Activated CD8-positive, alpha-beta memory T cell treated with anti-CD3 and anti-CD28 coated beads for 48 hours (primary cell): ENCODE measurements at places on chromosomes 11 and 22.

DNA sequence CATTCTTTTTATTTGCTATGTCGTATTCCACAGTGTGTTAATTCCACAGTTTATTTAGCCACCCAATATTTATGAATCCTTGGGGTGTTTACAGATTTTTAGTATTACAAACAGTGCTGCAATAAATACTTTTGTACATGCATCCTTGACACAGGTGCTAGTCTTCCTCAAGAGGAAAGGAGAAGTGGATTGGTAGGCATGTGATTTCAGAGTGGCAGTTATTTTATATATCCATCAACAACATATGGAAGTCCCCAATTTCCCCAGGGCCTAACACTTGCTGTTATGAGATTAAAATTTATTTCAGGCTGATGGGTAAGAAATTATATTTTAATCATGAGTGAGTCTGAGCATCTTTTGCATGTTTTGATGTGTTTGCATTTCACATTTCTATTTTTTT is 17.9 kb downstream of the TRIM44 start:
- DNase-seq, result no peak

GRCh38 chr11:64372802-64373597 is 14.0 kb downstream of the RPS6KA4 start:
- DNase-seq, result no peak

DNA sequence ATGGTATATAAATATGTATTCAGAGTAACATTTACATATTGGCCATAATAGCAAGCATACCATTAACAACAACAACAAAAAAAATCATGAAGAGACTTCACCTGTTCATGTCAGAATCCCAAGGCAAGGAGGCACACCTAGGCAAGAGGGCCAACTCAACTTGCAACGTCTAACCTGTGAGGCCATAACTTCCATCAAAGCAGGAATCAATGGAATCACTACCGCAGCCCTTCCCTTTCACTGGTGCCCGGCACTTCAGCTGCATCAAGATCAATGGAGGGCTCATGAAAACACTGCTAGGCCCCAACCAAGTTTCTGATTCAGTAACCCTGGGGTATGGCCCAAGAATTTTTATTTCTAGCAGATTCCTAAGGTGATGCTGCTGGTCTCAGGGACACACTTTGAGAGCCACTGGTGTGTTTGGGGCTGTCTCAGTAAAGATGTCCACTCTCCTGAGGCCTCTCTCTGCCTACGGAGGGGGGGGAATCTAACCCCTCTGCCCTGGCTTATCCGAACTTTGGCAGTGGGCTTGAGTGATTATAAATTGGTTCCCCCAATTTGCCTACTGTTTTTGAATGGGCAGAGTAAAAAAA is 8.0 kb downstream of the ZFTA start:
- no peak for DNase-seq

- DNase-seq, result no peak
Measured at GRCh38 chr11:35146074-35146521, 7.1 kb downstream of the CD44 start.

DNA sequence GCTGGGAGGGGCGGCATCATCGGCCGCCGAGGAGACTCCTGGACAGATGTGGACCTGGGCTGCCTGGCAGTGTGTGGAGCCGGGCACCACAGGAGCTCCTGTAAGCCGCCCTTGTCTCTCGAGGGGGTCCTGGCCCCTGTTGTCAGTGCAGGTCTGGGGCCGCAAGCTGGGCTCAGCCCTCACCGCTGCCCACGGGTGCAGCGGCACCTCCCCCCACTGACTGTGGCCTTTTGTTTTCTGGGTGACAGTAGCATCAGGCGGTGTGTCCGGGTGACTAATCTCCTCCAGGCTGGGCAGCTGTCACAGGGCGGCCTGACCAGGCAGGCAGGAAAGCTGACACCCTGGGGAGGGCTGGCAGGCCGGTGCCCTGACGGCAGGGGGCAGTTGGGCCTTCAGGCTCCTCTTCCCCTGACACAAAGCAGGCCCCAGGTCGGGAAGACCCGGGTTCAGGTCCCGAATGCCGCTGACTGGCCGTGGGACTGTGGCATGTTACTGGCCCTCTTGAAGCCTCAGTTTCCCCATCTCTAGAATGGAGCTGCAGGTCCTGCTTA is 16.3 kb downstream of the DGKZ start:
- DNase-seq, result no peak

DNA sequence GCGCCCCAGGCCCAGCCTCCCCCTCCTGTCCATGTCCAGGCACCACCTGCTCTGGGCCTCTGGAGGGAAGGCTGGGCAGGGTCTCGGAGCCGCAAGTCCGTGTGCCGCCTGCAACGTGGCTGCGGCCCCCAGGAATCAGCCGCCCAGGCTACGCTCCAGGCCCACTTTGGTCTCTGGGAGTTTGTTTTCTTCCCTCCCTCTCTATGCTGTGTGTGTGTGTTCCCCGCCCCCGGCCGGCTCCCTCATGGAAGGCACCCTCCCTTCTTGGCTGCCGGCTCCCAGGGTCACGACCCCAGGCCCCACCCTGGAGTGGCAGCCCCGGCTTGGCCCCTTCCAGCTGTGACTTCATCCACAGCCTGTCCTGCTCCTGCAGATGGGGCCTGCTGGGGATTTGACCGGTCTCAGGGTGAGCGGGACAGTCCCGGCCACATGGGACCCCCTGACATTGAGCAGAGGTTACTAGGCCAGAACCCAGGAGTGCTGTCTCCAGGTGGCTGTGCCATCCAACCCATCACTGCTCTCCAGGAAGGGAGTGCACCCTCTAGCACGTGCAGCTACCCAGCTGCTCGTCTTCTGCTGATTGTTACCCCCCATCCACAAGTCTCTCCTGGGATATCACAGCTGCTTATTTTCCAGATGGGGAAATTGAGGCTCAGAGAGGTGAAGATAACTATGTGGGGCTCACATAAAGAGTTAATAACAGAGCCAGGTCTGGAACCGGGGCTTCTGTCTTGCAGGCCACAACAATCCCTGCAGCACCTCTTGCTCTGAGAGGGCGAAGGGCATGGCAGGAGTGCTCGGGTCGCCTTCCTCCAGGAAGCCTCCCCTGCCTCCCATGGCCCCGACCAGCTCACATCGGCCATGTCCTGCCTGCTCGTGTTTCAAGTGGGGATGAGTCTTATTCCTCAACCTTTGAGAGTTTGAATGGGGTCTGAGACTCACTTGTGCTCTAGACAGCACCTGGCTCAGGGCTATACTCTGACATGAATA is 2.8 kb upstream of the LIF start:
- DNase-seq, result no peak

- no peak for DNase-seq
Measured at GRCh38 chr22:31650391-31650790, 11.6 kb downstream of the PISD start.

DNA sequence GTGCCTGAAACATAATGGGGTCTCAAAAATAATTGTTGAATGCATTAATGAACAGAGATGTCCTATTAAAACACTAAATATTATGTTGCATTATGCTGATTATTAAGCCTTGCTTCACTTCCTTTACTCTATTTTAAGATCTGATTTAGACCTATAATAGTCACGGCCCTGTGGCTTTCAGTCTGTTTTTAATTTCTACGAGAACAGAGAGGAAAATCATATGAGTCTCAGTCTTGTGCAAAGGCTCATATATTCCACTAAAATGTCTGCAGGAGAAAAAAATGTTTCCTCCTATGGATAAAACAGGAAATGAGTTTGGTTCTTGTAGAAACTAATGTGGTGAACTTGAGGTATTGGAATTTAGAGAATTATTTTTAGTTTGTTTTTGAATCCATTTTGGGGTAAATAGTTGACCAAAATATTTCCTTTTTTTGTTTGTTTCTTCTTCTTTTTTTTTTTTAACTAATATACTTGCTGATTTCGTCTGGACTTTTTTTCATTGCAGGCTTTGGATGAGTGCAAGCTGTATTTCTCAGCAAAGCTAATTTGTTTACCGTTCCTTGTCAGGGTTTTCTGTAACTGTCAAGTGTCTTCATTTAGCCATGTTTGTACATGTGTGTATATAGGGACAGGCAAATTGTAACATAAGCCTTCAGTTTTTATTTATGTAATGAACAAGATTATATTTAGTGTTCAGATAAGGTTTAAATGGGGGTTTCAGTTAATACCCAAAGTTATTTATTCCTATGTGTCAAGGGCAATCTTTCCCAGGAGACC is 139.1 kb upstream of the DDI1 start:
- no peak for DNase-seq

GRCh38 chr22:36344106-36344827 is 43.5 kb downstream of the MYH9 start:
- DNase-seq, result no peak

GRCh38 chr11:34198523-34198922 is 93.1 kb downstream of the NAT10 start:
- DNase-seq, result no peak

DNA sequence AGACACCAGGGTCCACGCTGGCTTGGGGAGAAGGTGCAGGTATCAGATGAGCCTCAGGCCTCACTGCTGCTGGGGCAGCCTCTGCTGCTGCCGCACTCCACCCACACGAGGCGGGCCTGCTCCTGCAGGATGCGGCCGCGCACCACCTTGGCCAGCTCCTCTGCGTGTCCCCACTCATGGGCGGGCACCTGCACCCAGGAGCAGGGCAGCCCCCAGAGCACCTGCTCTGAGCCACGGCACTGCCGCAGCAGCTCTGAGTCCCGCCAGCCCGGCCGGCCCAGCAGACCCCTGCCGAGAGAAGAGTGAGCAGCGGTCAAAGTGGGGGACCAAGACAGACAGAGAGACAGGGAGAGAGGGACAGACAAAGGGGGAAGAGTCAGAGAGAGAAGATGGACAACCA is 4.9 kb upstream of the MFNG start:
- DNase-seq, result no peak

GRCh38 chr11:45577752-45578151 is 87.7 kb downstream of the CHST1 start:
- no peak for DNase-seq

GRCh38 chr11:67177399-67178281 is 58.6 kb downstream of the KDM2A start:
- no peak for DNase-seq

DNA sequence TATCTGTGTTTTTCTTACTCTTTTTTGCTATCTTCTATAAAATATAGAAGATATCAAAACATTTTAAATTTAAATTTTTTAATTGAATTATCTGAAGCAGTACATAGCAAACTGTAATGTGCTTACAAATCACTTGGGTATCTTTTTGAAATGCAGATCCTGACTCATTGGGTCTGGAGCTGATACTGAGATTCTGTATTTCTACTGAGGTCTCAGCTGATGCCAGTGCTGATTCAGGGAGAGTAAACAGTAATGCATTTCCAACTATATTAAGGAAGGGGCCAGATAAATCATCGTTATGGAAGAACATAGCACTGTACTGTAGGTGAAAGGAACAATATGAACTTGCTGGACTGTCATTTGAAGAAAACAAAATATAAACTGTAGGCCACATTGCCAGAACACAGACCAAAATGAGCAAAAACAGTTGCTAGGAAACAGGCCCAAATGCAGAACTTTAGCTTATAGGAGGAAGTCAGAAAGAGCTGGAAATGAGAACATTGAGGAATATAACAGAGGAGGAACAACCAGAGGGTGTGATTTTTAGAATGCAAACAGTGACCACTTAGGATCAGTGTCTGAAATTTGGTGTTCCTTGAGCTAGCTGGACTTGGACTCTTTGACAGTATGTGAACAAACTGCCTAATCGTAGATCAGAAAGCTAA is 3.3 kb downstream of the ARL14EP start:
- no peak for DNase-seq

GRCh38 chr11:64649291-64649697 is 58.3 kb downstream of the SLC22A12 start:
- DNase-seq, result no peak

- DNase-seq, result no peak
Measured at GRCh38 chr22:30869667-30870395, 98.7 kb downstream of the MORC2 start.

DNA sequence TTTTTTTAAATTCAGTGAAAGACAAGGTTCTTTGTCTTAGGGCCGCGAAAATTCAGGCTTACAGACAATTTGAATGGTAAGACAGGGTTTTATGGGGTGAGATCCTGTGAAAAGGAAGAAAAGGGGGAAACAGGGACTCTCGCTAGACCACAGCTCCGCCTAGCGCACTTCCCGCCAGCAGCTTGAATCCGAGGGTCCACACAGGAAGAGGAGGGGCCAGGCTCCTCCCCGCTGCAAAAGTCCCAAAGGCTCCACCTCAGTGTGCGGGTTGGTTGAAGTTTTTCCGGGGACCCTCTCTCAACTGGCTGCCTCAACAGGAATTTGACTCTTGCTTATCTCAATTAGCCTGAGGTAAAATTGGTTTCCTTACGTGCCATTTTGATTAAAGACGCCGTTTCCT is 950.9 kb upstream of the CNTN5 start:
- no peak for DNase-seq

GRCh38 chr11:32874132-32874531 is 18.5 kb upstream of the QSER1 start:
- no peak for DNase-seq

DNA sequence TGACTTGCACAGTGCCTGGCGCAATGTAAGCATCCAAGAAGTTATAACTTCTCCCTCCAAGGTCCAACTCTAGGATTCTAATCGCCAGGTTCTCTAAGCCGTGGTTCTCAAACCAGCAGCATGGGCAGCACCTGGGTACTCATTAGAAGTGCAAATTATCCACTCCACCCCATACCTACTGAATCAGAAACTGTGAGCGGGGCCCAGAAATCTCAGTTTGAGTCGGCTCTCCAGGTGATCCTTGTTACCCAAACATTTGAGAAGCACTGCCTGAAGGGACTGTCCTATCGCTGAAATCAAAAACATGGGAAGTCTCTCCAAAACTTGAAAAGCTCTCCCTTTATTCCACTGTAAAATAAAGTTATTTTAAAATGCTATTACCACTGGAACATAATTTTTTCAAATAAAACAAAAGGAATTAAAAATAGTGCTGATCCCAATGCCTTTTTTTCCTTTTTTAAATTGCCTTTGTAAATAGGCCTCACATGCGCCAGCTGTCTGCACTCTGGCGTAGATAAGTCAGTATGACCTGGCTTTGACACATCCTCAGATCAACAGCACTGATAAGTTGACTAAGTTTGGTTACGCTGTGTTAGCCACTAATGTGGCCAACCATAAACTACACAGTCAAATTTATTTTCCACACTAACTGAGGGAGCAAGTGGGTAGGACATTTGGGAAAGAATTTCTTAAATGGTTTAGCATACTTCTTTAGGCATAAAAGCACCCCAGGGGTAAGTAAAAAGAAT is 8.4 kb upstream of the CTR9 start:
- no peak for DNase-seq

DNA sequence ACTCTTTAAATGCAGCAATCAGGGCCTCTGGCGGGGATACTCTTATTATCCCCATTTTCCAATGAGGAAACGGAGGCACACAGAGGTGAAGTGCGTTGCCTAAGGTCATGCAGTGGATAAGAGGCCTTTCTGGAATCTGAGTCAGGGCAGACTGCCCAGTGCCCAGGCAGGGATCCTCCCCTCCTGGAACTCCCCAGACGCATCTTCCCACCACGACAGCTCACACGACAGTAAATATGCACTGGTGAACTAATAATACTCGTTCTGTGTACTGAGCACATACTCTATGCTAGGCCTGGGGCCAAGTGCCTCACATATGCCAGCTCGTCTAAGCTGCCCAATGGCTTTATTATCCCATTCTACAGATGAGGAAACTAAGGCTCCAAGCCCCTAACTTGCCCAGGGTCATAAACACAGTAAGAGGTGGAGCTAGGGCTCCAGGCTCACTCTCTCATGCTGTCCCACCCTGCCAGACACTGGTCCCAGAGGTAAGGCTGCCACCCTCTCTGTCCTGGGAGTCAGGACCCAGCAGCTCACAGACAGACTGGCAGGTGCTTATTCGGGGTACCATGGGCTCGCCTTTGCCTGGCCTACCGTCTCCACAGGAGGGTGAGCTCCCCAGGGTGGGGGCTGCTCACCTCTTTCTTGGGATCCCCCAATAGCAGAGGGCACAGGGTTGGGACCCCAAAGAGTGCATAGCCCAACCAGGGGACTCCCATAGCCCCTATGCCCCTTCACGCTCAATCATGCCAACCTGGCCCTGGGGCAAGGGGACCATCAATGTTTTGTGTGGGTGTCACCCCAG is 2.3 kb downstream of the IL2RB start:
- no peak for DNase-seq
